Testis (tissue), 5 donors: ENCODE measurements at places on chromosomes 13 and 19. TPM values are rescaled to one million over a fixed set of nuclear protein-coding genes. Genes with fewer than 3 reads are reported as not detected.

GRCh38 chr13:50905256-50905655 is 4.3 kb upstream of the RNASEH2B start:
- no peak for DNase-seq
- H3K27me3 ChIP-seq: no peaks in the 10 kb centered on the region
- no peaks in the 10 kb centered on the region for H3K36me3 ChIP-seq
- H3K27ac ChIP-seq: no peak overlapping the region

- peak overlapping the region; percentile 90 for H3K27ac ChIP-seq
- peak overlapping the region; percentile 84 for H3K4me3 ChIP-seq
- H3K4me1 ChIP-seq: no peaks in the 10 kb centered on the region
- H3K27me3 ChIP-seq: no peaks in the 10 kb centered on the region
- H3K36me3 ChIP-seq: no peaks in the 10 kb centered on the region
- DNase-seq: no peak
These were observed 37.1 kb upstream of the LSM14A start for GRCh38 chr19:34135054-34135800.

- DNase-seq: peak; percentile 68
- no peaks in the 10 kb centered on the region for H3K36me3 ChIP-seq
- peak within 1 kb of the TSS; percentile 84 for H3K4me3 ChIP-seq
- no peaks in the 10 kb centered on the region for H3K27me3 ChIP-seq
These were observed at the start of the genes COL4A1 and COL4A2 for GRCh38 chr13:110306960-110307766. TSS of gene COL4A1 (minus strand) at chr13:110307157. CDS start at chr13:110307027, 130 bp downstream. TSS of gene COL4A2 (plus strand) at chr13:110307284. CDS start at chr13:110307904, 620 bp downstream.

DNA sequence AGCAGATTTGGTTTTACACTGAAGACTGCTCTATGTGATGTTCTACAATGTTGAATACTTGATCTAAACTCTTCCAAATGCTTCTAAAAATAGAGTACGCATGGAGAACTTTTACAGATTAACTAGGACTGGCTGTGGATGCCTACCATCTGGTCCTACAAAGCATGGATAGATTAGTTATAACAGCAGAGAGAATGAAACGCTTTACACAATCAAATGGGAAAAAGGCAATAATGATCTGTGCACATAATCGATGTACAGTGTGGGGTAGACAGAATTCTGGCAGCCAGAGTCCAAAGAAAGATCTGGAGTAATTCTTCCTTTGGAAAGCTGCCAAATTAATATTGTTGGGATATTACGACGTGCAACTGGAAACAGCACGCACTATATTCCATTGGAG is 1885.5 kb upstream of the PRR20A start:
- H3K36me3 ChIP-seq: no peaks in the 10 kb centered on the region
- H3K27ac ChIP-seq: no peak overlapping the region
- DNase-seq: no peak
- no peaks in the 10 kb centered on the region for H3K4me1 ChIP-seq

- DNase-seq: no peak
- no peak overlapping the region for H3K4me3 ChIP-seq
- H3K36me3 ChIP-seq: no peaks in the 10 kb centered on the region
These were observed 41.2 kb downstream of the PCCA start for GRCh38 chr13:100130092-100130491.

DNA sequence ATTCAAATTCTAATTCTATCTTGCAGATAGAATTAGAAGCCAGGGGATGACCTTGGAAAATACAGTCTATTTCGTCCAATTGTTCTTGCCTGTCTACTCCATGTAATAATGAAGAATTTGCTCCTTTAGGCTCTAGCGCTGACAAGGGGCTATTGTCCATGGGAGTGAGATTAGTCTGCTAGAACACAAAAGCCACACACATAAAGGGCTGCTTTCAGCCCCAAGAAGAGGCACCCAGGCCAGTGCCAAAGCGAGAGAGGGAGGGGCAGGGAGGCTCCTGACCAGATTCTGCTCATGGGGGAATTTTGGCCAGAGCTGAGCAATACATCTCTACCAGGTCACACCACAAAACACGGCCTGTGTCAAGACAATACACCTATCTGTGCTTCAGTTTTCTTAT is 1306.9 kb downstream of the UQCRFS1 start:
- no peaks in the 10 kb centered on the region for H3K36me3 ChIP-seq
- H3K4me3 ChIP-seq: no peak overlapping the region
- peak overlapping the region; percentile 50 for H3K27ac ChIP-seq
- DNase-seq: peak; percentile 67
- peaks cover 13% of the 10 kb centered on the region for H3K4me1 ChIP-seq

DNA sequence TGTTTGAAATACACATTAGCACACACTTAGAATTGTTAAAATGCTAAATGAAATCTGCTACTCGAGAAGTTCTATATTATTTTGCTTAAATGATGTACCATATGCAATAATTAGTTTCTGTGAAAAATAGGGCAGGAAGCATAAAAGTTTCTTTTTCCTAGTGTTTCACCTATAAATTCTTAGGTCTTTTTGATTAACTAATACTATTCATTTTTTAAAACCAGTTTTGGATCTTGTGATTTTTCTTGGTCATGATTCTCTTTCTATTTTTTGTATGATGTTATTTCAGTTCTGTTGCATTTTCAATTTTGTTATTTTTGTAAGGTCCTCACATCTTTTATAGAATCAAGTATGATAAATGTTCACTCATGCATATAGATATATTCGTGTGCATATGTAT is 66.1 kb downstream of the URI1 start:
- no peaks in the 10 kb centered on the region for H3K4me1 ChIP-seq
- no peak overlapping the region for H3K4me3 ChIP-seq
- H3K27ac ChIP-seq: no peak overlapping the region
- no peaks in the 10 kb centered on the region for H3K36me3 ChIP-seq

- H3K27ac ChIP-seq: peak overlapping the region; percentile 57
- H3K4me3 ChIP-seq: peak overlapping the region; percentile 61
- peaks cover 9% of the 10 kb centered on the region for H3K4me1 ChIP-seq
These were observed 805 bp downstream of the TMEM205 start for GRCh38 chr19:11345122-11345803.

Gene SLC10A2
- not detected for total RNA-seq

Gene RNF225
- total RNA-seq: not detected

Gene ZNF681
- total RNA-seq: 4.5 TPM

Gene LACC1
- total RNA-seq: 34.4 TPM

Gene OR7D2
- 0.79 TPM for total RNA-seq

Gene TMEM86B
- total RNA-seq: 13.9 TPM
